Breast epithelium (tissue), 4 donors: ENCODE measurements at places on chromosomes 6 and 20.

- H3K36me3 ChIP-seq: no peaks in the 10 kb centered on the region
- no peak for DNase-seq
- no peaks in the 10 kb centered on the region for H3K27me3 ChIP-seq
- no peaks in the 10 kb centered on the region for H3K4me1 ChIP-seq
- no peak overlapping the region for H3K27ac ChIP-seq
Observed at GRCh38 chr20:49868538-49868937, 46.8 kb downstream of the SPATA2 start.

DNA sequence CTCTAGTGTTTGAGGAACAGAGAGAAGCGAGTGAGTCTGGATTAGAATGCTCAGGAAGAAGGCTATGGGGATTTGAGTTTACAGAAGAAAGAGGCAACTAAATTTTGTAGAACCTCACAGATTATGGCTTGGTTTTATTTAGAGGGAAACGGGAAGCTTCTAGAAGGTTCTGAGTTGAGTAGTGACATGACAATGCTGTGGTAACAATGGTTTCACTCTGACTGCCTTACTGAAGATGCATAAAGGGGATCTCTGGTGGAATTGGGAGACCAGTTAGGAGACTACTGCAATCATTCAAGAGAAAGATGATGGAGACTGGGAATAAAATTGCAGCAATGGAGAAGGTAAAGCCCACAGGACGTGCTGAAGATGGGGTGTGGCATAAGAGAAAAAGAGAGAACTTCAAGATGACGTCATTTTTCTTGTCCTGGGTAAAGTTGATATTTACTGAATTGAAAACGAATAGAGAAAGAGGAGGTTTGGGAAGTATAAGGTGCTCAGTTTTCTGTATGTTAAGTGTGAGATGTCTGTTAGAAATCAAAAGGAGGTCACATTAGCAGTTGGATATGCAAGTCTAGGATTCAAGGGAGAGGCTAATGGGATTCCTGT, 710.1 kb upstream of the NRSN1 start:
- H3K36me3 ChIP-seq: no peaks in the 10 kb centered on the region

- no peaks in the 10 kb centered on the region for H3K4me1 ChIP-seq
- H3K36me3 ChIP-seq: no peaks in the 10 kb centered on the region
- H3K4me3 ChIP-seq: no peak overlapping the region
Observed at GRCh38 chr6:154893917-154894316, 101.2 kb upstream of the TIAM2 start.

GRCh38 chr6:30744054-30744805, at the start of gene IER3:
Gene IER3 (minus strand): TSS chr6:30744547. CDS start chr6:30744518, 29 bp downstream.
- peak; percentile 92 for DNase-seq
- H3K4me3 ChIP-seq: peak within 1 kb of the TSS; percentile 93
- peak within 1 kb of the TSS; percentile 97 for H3K27ac ChIP-seq
- no peaks in the 10 kb centered on the region for H3K36me3 ChIP-seq
- no peaks in the 10 kb centered on the region for H3K27me3 ChIP-seq

DNA sequence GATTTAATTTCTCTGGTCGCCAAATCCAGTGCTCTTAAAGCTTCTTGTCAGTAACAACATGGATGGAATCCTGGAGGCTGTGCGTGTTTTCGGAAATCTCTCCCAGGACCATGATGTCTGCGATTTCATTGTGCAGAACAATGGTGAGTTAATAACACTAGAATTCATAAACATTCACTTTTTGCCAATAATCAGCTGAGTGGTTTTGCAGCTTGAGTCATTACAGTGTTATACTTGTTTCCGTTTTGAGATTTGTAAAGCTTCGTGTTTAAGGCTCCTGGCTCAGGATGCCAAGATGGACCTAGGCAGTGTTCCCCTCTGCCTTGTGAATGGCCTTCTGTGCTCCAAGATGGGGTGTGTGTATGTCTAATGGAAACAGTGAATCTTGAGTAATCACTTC, 113.8 kb downstream of the ARMC2 start:
- no peak for DNase-seq
- H3K27ac ChIP-seq: no peak overlapping the region
- no peaks in the 10 kb centered on the region for H3K27me3 ChIP-seq

DNA sequence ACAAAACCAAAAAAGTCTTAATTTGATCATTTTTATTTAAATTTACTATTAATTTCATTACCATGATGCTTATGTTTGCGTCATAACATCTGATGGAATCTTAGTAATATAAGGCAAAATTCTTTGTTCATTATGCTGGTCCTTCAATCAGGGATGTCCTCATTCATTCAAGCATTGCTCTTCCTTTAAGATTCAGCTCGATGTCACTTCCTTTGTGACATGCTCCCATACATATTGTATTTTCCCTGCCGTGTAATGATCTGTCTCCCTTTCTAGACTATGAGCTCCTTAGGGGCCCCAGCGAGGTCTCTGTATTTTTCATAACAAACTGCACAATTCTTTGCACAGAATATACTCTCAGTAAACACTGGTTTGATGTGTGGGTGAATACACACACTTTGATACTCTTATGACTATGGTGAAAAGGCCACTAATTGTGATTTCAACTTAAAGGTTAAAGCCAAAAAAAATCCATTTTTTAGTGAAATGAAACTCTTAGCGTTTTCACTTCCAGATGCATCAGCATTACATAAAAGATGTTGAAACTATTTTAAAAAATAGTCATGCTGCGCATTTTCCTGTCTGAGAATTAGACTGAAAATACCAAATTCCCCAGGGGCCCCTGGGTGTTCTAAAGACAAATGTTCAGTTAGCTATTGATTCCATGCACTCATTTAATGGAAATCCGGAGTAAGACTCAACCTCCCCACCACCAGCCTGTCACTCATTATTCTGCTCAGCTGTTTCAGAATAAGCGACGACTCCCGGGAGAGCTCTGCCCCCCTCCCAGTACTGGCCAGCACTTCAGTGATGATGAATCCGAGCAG, 169.7 kb downstream of the ATXN1 start:
- DNase-seq: no peak
- H3K4me1 ChIP-seq: no peaks in the 10 kb centered on the region

- no peaks in the 10 kb centered on the region for H3K36me3 ChIP-seq
- H3K4me3 ChIP-seq: no peak overlapping the region
Observed at GRCh38 chr6:157229713-157230112, 93.6 kb downstream of the TMEM242 start.

GRCh38 chr6:5998711-5999687, 7.7 kb downstream of the NRN1 start:
- peak overlapping the region; percentile 36 for H3K4me3 ChIP-seq
- no peaks in the 10 kb centered on the region for H3K36me3 ChIP-seq

DNA sequence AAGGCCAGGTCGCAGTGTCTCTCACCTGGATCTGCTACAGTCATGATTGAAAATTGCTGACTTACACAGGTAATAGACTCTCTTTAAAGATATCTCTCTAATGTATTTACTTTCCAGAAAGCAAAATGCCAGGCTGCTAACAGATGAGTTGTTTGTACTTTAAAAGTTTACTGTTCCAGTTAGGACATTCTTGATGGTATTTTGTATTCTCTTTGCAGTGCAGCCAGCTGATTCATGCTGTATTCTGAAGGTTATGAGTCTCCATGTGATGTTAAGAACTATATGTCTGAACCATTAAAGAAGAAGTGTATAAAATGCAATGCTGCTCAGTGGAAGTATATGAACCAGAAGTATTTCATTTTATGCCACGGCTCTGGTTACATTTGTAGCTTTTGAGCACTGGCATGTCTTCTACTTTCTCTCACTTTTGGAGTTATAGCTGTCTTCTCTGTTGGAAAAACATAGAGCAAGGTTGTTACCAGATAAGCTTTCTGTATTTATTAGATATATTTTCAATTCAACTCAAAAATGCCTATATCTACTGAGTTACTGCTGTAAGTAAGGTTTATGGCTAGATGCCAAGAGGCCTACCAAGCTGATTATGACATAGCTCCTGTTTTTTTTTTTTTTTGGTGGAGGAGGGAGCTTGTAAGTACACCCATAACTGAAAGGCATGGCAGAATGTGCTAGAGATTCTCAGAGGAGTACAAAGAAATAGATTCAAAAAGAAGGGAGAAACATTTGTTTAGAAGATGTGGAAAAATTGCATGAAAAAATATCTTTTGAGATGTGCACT, 130.5 kb upstream of the MAN1A1 start:
- H3K36me3 ChIP-seq: no peaks in the 10 kb centered on the region
- no peak overlapping the region for H3K4me3 ChIP-seq
- no peaks in the 10 kb centered on the region for H3K4me1 ChIP-seq

DNA sequence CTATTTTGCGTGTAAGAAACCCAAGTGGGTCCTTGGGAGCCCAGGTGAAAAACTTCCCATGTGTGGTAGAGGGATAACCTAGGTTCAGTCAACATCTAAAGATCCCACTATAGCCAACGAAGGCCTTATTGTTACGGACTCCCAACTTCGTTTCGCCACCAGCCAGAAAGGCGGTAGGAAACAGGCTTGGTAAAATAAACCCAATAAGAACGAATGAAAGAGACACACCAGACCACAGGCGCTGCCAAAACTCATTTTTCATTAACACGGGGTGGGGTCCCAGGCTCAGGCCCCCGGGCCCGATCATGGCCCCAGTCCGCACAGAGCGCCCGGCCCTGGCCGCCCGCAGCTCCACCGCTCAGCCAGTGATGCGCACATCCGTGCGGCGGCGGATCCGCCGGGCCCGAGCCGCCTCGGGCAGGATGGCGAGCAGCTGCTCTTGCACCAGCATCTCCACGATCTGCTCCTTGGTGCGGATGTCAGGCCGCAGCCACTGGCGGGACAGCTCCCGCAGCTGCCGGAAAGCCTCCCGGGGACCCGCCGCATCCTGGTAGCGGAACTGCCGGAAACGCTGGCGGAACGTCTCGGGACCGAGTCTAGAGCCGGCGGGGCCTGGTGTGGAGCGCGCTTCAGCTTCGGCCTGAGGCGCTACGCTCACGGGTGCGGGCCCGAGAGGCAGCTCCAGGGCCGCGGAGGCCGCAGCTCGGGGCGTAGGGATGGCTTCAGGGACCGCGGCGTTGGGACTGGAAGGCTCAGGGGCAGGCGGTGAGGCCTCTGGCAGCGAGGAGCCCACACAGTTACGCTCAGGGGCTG, 709 bp downstream of the SCAND1 start:
- H3K4me1 ChIP-seq: peaks cover 12% of the 10 kb centered on the region
- peak; percentile 61 for DNase-seq
- peak overlapping the region; percentile 95 for H3K4me3 ChIP-seq
- no peaks in the 10 kb centered on the region for H3K36me3 ChIP-seq
- peak overlapping the region; percentile 99 for H3K27ac ChIP-seq

DNA sequence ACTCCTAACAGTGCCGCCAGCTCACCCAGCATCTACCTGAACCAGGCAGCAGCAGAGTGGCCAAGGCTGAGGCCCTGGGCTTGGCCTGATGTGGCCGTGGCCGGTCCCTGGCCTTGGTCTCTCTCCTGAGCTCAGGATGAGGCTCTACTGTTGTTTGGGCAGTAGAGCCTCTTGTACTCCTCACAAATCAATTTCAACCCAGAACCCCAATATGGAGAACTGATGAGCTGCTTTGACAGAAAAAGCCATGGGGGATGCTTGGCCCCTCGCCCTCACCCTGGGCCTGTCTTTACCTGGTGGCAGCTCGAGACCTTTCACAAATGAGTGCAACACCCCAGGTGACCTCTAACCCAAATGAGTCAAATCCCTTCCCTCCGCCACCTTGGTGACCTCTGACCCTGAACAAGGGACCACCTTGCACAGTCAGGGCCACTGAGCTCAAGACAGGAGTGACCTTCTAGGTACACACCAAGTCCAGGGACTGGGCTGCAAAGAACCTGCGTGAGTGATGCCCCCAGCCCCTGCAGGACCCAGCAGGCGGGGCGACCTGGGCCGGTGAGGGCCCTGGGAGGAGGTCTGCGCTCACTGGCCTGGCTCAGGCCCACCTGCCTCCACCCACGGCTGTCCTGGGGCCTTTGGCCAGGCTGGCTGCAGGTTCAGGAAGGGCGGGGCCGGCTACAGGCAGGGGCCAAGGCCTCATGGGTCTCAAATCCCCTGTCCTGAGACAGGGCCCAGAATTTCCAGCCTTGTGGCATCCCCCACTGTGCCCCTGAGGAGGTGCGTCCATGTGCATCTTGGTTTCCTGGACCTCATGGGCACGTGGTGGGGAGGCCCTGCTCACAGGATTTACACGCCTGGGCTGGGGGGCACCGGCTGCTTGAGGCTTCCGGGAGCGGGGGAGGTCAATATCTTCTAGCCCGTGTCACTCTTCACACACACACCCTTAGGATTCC, 30.2 kb downstream of the PSMG4 start:
- no peak for DNase-seq
- no peak overlapping the region for H3K4me3 ChIP-seq
- H3K27ac ChIP-seq: no peak overlapping the region
- no peaks in the 10 kb centered on the region for H3K27me3 ChIP-seq

DNA sequence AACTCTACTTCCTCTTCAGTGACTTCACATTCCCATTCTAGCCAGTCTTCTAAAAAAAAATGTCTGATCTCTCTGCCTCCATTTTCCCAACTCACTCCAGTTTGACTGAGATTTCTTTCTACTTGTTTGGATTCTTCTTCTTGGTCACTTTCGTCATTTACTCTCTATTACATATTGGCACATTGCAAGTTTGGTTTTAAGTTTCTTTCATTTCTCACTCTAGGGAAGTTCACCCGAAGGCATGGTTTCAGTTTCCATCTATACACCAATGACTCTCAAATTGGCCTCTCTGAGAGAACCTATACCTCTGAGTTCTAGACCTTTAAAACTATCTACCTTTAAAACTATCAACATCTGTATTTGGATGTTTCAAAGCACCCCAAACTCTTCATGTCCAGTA, 51.3 kb downstream of the CD109 start:
- H3K27ac ChIP-seq: no peak overlapping the region
- no peaks in the 10 kb centered on the region for H3K27me3 ChIP-seq
- no peak overlapping the region for H3K4me3 ChIP-seq

GRCh38 chr6:24987446-24988115, 51.8 kb upstream of the RIPOR2 start:
- no peak overlapping the region for H3K4me3 ChIP-seq
- no peaks in the 10 kb centered on the region for H3K27me3 ChIP-seq
- H3K36me3 ChIP-seq: no peaks in the 10 kb centered on the region
- H3K4me1 ChIP-seq: no peaks in the 10 kb centered on the region

DNA sequence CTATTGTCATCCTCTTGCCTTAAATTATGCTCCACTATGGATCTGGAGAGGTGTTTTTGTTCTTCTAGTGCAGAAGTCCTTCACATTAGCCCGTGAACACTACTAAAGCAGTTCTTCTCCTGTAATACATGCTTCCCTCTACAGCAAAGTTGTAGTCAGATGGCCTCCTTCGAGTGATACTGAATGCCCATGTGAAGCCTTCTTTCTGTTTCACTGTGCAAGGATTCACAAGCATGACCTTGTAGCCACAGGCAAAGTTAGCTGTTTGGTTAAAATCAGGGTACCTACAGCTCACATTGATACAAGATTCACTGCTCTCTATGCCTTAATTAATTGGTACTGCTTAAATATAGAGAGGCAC, 47.6 kb downstream of the ARHGAP18 start:
- H3K4me3 ChIP-seq: no peak overlapping the region
- no peaks in the 10 kb centered on the region for H3K27me3 ChIP-seq
- H3K4me1 ChIP-seq: no peaks in the 10 kb centered on the region

- peak overlapping the region; percentile 80 for H3K27ac ChIP-seq
- no peak overlapping the region for H3K4me3 ChIP-seq
- H3K36me3 ChIP-seq: peaks cover 4% of the 10 kb centered on the region
- no peaks in the 10 kb centered on the region for H3K4me1 ChIP-seq
- no peaks in the 10 kb centered on the region for H3K27me3 ChIP-seq
- no peak for DNase-seq
Observed at GRCh38 chr6:111580826-111581505, 24.7 kb downstream of the TRAF3IP2 start.
